Adrenal gland (tissue), 19 donors: ENCODE measurements at places on chromosomes 6 and 20.

DNA sequence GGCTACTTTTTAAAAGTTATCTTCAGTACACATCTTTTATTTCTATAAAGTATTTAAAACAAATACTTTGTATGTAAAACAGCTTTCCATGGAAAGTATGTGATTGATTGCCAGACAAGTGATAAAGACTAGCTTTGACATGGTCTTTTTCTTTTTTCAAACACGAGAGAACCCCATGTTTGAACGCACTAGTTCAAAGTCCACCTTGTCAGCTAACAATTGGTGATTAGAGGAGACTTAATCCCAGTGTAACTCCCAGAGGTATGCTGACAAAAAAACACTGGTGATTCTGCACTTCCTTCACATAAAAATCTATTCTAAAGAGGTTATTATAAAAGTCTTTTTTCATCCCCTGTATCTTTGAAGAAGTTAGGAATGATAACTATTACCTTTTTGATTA, 438.1 kb downstream of the GJA1 start:
- no peaks in the 10 kb centered on the region for H3K27me3 ChIP-seq
- H3K4me3 ChIP-seq: no peak overlapping the region
- H3K4me1 ChIP-seq: no peaks in the 10 kb centered on the region
- no peak for DNase-seq
- H3K27ac ChIP-seq: no peak overlapping the region

DNA sequence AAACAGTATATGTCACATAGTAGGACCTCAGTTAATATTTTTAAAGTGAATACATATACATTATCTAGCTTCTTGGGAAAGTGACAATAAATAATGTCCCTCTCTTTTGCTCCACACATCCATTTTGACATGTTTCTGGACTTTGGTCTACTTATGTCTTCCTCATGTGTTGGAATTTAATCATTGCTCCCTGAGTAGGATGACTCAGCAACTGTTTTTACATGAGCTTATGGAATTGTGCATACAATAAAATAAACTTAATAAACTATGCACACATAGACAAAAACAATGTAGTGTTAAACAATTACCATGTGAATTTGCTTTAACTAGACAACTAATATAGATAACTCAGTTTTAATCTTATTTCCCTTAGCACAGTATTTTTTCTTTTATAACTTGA, 503.8 kb downstream of the TFAP2B start:
- no peaks in the 10 kb centered on the region for H3K4me1 ChIP-seq
- H3K4me3 ChIP-seq: no peak overlapping the region
- no peak for DNase-seq

GRCh38 chr20:51715856-51716185, 52.4 kb downstream of the ATP9A start:
- H3K27ac ChIP-seq: no peak overlapping the region
- H3K4me1 ChIP-seq: no peaks in the 10 kb centered on the region
- no peaks in the 10 kb centered on the region for H3K36me3 ChIP-seq
- DNase-seq: no peak

- H3K27me3 ChIP-seq: no peaks in the 10 kb centered on the region
- no peak overlapping the region for H3K27ac ChIP-seq
- H3K4me1 ChIP-seq: no peaks in the 10 kb centered on the region
- no peak for DNase-seq
- H3K4me3 ChIP-seq: no peak overlapping the region
Measured at GRCh38 chr6:109202409-109203264, 107.3 kb downstream of the CEP57L1 start.
